ENCODE measurements at places on chromosomes 1 and 21.

DNA sequence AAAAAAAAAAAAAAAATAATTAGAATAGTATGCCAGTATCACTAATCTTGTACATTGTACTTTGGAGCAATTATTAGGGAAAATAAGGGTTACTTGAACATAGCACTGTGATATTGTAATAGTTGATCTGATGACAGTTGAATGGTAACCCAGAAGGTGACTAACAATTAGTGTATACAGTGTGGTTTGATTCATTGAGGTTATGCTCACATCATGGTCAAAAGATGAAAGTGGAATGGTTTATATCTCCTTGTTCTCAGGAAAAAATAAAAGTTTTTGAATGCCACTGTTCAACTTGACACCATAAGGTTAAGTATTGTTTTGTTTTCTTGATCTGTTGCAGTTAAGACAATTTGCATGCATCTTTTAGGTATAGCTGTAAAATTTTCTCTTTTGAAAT lies 87.0 kb downstream of the GPR52 start:
- no peak for DNase-seq

GRCh38 chr21:39681257-39681656 lies 63.7 kb upstream of the IGSF5 start:
- no peak for DNase-seq

GRCh38 chr1:7786795-7787194 lies 2.7 kb downstream of the PER3 start:
- DNase-seq = no peak

DNA sequence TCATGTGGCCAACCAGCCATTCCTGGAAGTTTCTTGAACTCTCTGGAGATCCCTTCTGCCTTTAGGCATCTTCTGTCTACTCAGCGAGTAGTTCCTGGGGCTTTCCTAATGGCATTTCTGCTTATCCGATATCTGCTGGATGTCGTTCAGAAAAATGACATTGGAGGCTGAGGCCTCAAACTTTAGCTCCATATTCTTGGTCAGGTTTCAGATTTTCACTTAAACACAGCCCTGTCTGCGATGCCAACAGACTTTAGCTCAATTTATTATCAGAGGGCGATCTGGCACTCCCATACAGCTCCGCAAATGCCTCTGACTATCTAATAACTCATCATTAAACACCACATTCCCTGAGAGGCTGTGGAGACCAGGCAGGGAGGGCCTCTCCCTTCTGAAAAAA lies 46.3 kb upstream of the ETS2 start:
- no peak for DNase-seq

- DNase-seq = no peak
Observed at GRCh38 chr1:201736707-201737320, 92.1 kb upstream of the IPO9 start.

DNA sequence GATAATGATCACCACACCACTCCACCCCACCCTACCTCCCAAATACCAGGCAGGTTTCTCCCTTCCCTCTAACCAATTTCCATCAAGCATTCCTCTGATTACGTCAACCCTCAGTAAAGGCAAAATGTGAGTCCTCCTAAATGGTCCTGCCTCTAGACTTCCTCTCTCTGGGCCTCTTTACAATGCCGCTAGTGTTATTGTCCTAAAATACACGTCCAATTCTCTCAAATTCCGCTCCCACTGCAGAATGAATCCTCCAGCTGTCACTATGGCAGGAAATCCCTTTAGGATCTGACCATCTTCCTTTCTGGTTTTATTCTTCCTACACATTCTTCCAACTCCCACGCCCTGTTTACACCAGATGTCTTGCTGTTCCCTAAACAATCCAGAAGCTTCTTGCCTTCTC lies 68.7 kb downstream of the DEGS1 start:
- no peak for DNase-seq

- DNase-seq = no peak
Observed at GRCh38 chr1:212152869-212153268, 117.3 kb downstream of the DTL start.

DNA sequence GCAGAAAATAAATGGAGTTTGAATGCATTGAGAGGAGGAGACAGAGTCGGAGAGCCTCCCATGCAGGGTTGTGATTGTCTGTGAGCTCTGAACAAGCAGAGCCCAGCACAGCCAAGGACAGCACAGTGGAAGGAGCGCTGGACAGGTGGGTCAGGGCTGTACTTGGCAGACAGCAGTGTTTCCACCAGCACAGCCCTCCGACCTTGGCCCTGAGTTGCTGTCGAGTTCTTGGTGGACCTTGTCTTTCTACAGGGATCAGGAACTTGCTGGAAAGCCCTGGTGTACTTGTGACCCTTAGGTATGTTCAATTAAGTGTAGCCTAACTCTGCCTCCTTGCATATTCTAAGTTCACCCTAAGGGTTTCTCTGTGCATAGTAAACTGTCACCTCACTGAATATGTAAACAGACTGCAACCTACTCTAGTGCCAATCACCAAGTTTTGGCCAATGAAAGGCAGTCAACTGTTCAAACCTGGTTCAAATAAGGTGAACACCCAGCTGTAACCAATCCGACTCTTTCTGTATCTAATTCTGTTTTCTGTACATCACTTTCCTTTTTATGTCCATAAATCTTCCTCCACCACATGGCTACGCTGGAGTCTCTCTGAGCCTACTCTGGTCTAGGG lies 86.6 kb upstream of the SLC25A33 start:
- no peak for DNase-seq

GRCh38 chr1:93715529-93716126 lies 34.0 kb upstream of the BCAR3 start:
- DNase-seq = no peak

GRCh38 chr1:230587061-230587460 lies 55.2 kb upstream of the COG2 start:
- no peak for DNase-seq

DNA sequence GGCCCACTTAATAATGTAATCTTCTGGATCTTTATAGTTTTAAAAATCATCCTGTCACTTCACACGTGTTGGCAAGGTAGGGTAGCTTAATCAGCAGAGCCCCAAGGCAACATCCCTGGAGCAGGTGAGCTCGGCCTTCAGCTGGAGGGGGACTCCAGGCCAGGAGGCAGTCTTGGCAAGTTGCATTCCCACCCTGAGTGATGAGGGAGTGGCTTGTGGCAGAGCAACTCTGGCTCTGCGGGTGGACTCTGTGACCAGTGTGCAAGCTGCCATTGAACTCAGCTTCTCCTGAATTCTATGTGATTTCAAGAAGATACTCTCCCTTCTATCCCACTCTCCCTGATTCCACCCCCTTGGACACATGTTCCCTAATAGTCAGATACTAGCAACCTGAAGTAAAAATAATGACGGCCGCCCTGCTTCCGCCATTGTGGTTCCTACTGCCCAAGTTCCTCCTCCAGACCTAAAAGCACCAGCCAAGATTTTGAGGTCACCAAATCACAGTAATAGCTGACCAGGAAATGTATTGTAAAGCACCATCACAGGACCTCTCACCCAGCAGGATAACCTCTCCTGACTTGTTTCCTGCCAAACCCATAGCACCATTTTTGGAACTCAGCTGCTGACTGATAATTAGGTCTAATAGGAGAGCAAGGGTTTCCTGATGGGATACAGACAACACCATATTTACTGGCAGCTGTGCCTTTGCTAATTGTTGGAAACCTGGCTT lies 11.5 kb upstream of the LYST start:
- no peak for DNase-seq

DNA sequence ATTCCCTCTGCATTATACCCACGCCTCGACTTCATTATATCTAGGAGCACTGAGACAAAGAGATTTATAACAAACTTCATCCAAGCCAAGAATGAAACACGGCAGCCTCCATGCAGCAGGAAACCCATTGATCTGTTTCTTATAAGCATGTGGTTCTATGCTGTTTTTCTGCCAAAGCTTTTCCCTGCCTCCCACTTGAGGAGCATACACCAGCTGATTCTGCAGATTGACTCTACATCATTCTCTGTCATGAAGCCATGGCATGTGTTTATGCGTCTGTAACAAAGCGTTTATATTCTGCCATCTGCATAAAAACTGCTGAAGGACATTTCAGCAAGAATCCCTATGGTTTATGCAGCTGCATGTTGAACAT lies 102.0 kb downstream of the CYYR1 start:
- DNase-seq = no peak

Data from stimulated activated CD4-positive, alpha-beta T cell treated with anti-CD3 and anti-CD28 coated beads, TNF-alpha, amount 100 ng/mL, for 48 hours (primary cell).